Activated gamma-delta T cell treated with anti-CD3 and anti-CD28 coated beads, Interleukin-2, amount 50 U/mL, for 16 hours (primary cell): ENCODE measurements at places on chromosomes 13 and 19.

GRCh38 chr19:15283141-15283883, 49.0 kb downstream of the BRD4 start:
- DNase-seq, result no peak

DNA sequence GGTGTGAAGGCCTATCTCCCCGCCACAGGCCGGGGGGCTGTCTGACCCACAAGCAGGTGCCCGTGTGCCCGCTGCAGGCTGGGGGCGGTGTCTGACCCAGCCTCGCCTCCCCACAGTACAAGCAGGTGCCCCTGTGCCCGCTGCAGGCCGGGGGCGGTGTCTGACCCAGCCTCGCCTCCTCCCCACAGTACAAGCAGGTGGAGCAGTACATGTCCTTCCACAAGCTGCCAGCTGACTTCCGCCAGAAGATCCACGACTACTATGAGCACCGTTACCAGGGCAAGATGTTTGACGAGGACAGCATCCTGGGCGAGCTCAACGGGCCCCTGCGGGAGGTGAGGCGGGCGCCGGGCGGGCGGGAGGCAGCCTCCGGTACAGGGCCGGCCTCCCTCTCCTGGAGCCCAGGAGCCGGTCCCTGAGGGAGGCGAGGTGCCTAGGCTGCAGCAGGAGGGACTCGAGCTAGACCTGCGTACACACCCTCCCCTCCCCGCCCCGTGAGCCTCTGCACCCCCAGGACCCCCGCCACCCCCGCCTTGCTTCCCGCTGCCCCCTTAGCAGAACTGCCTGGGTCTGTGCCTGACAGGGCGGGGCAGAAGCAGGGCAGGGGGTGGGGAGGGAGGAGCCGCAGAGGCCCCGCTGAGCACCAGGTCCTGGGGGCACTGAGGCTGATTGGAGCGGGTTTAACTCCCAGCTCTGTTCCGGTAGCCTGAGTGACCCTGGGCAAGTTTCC, 20.6 kb downstream of the HCN2 start:
- no peak for DNase-seq

DNA sequence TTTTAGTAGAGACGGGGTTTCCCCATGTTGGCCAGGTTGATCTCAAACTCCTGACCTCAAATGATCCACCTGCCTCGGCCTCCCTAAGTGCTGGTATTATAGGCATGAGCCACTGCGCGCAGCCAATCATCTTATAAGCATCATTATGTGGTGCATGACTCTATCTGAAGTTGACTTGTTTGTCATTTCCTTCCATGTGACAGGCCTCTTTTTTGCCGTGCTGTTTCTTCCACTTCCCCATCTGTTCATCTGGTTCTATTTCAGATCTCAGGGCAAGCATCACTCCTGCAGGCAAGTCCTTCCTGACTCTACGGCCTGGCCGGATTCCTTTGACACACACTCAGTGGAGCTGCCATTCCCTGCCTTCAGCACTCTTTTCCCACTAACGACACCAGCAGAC, 15.2 kb downstream of the COL5A3 start:
- no peak for DNase-seq

DNA sequence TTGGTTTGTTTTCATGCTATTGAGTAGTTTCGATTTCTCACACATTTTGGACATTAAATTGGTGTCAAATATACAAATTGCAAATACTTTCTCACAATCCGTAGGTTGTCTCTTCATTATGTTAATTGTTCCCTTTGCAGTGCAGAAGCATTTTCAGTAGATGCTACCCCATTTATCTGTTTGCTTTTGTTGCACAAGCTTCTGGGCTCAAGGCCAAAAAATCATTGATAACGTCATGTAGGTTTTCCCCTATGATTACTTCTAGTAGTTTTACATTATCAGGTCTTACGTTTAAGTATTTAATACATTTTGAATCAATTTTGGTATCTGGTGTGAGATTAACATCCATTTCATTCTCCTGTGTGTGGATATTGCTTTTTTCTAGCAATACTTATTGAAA, 14.0 kb upstream of the ZNF347 start:
- DNase-seq, result no peak

GRCh38 chr19:1074544-1075283, 7.7 kb downstream of the ARHGAP45 start:
- DNase-seq, result peak; percentile 90

- DNase-seq, result peak; percentile 53
These were observed 5.0 kb downstream of the FFAR1 start for GRCh38 chr19:35352448-35353304.

DNA sequence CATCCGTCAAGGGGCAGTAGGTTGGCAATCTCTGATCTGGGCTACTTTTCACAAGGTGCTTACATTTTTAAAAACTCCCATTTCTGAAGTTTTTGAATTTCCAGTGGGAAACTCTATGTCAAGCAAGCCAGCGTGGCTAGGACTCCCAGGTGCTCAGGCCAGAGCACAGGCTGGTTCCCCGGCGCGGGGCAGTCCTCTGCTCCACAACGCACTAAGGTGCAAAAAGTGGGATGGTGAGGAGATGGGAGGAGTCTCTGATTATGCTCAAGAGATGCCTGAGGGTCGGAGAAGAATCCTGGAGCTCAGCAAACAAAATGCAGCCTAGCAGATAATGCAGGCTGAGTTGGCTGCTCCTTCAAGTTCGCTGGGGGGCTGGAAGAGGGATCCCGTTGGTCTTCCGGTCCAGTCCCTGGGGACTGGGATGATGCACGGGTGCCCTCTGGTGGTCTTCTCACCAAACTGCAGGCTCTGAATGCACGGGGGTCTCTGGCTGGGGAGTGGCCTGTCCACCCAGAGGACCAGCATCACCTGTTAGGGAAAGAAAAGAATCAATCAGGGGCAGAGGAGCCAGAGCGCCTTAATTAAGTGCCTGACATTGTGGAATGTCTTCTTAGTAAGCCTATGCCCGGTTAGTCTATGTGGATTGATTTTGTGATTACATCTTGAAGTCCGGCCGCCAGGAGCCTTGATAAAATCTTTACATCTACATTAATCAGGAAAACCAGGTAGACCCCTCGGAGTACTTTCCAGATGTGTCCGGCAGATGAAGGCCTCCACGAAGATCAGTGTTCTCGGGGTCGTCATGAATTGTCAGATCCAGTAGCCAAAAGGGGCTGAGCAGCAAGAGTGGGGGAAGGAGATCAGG, 244.4 kb upstream of the MAB21L1 start:
- no peak for DNase-seq

DNA sequence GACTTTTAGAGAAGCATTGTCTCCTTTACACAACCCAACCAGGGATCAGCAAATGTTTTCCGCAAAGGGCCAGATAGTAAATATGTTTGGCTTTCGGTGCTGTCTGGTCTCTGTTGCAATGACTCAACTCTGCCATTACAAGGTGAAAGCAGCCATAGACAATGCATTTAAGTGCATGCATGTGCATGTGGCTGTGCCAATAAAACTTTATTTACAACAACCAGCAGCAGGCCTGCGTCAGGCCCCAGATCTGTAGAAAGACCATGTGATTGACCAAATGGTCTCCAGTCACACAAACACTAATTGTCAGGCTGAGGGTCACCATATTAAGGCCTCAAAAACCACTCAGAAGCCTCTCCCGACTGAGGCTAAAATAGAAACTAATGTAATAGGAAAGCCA, 8.1 kb downstream of the RAB20 start:
- no peak for DNase-seq

DNA sequence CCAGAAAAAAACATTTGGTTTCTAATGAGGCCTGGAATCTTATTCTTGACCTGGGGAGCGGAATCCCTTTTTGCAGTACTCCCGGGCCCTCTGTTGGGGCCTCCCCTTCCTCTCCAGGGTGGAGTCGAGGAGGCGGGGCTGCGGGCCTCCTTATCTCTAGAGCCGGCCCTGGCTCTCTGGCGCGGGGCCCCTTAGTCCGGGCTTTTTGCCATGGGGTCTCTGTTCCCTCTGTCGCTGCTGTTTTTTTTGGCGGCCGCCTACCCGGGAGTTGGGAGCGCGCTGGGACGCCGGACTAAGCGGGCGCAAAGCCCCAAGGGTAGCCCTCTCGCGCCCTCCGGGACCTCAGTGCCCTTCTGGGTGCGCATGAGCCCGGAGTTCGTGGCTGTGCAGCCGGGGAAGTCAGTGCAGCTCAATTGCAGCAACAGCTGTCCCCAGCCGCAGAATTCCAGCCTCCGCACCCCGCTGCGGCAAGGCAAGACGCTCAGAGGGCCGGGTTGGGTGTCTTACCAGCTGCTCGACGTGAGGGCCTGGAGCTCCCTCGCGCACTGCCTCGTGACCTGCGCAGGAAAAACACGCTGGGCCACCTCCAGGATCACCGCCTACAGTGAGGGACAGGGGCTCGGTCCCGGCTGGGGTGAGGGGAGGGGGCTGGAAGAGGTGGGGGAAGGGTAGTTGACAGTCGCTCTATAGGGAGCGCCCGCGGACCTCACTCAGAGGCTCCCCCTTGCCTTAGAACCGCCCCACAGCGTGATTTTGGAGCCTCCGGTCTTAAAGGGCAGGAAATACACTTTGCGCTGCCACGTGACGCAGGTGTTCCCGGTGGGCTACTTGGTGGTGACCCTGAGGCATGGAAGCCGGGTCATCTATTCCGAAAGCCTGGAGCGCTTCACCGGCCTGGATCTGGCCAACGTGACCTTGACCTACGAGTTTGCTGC, at the start of gene ICAM4:
Gene ICAM4, plus strand, starts transcription at position 153 of the 935 bp plus-strand sequence. Its CDS starts 58 bp downstream, at position 211.
- DNase-seq, result no peak
